ENCODE measurements at places on chromosomes 4 and X.

DNA sequence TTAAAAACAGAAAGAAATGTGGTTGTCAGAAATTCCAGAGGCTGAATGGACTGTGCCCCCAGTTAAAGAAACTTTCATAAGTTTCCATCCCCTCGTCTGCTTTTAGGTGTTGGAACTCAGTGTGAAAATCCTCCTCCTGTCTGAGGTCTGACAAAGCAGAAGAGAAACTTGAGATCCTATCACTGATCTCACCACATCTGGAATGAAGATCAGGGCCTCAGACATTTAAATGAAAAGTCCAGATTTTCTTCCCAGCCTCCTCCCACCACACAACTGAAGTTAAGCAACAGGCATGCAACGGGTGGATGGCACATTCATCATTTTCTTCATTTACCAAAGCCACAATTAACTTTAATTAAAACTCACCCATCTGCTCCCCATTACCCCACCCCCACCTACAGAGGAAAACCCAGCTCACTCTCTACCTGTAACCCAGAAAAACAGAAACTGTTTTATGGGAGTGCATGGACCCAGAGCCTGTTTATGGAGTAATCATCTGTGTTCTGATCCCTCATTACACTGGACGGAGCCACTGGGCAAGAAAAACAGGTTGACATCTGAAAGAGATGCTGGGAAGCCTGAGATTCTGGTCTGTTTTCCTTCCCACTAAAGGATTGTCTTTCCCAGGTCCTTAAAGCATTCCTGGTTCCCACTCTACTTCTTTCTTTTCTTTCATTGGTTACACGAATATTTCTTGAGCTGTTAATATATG is 58.1 kb upstream of the HOPX start:
- peak; percentile 57 for DNase-seq

GRCh38 chr4:183241322-183241640 is 78.8 kb downstream of the CLDN22 start:
- peak; percentile 71 for DNase-seq

DNA sequence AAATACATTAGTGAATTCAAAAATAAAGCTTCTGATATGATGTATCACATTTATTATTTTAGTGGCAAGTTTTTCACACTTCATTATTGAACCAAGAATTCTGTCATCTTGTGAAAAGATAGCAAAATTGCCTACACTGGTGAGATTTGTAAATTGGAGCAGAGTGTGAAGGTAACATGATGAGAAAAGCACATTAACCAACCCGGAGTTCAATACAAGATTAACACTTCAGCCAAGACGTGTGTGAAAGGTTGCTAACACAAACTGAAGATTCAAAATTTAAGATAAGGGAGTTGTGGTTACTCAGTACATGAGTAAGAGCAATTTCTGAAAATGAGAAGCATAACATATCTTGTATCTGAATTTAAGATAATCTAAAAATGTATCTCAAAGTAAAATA is 346.7 kb downstream of the PDHA2 start:
- DNase-seq = no peak

DNA sequence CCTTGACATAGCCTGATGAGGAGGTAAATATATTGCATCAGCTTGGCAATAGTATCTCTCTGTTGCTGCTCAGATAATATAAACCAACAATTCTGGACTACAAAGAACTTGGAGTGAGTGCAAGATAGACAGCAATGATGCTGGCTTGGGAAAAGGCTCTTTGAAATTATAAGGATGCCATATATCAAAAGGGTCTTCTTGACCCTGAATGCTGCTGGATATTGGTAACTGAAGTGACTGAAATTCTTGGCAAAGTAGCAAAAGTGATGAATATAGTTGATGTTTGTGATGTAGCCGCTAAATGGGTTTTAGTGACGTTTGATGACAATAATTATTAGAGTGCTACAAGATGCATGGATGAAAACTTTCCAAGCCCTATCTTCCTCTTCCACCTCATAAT is 1391.6 kb downstream of the ADGRL3 start:
- DNase-seq = no peak

- DNase-seq = no peak
These were observed 528 bp downstream of the NSDHL start for GRCh38 chrX:152831391-152831790.

DNA sequence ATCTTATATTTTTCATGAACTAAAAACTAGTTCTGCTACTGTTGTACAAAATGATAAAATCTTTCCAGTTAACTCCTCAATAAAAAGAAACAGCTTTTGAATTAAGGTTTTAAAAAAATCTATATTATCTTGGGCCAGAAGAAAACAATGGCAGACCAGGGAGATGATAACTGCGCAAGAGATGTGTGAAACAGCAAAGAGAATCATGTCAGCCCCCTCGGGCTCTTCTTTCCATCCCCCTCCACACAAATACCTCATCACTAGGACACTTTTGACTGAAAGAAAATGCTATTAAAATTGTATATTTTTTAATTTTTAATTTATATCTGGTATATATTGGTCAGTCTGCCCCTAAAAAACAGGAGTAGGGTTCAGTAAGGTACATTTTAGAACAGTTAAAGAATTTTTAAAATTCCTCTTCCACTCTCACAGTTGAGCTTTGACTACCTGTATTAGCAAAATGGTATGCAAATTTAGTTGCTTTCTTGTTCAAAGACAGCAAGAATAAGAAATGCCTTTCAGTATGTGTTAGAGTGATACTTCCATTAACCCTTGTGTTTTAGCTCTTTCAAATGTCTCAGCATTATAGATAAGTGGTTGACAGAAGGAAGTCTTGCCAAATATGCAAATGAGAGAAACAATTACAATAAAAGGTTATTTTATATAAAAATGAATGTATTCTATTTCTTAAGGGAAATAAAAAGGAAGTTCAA is 36.4 kb upstream of the LCORL start:
- DNase-seq = no peak
